HFF-Myc (cell line): ENCODE measurements at places on chromosomes 5 and 9.

DNA sequence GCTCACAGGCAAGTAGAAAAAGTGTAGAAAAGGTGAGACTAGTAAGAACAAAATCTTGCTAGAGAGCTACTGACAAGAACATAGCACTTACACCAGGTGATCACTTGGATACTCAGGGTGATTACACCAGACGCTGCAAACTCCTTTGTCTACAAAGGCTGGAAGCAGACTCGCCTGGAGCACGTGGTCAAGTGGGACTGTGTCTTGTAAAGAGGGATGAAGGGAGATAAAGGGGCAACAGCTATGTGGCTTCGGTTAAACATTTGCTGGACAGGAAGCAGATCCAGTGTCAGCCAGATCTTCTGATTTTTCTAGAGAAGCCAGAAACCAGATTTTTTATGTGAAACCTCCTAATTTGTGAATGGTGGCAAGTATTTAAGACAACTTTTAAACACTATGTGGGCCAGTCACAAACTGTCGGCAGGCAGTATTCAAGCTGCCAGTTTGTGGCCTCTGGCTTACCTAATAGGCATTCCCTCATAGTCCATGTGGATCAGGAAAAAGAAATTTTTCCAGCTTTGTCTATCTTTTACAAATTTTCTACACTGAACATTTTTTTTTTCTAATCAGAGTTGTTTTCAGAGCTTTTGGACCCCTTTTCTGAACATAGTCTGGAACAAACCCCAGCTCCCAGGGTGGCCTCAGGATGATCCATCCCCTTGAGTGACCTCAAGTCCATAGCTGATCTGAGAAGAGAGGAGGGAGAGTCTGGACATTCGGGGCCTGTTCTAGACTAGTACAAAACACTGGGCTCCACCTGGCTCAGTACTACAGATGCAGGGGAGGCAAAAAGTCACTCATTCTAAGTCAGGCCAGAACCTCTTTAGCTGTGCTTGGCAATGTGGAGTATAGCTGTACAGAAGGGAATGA, 262.9 kb downstream of the ARRDC3 start:
- DNase-seq, result no peak

DNA sequence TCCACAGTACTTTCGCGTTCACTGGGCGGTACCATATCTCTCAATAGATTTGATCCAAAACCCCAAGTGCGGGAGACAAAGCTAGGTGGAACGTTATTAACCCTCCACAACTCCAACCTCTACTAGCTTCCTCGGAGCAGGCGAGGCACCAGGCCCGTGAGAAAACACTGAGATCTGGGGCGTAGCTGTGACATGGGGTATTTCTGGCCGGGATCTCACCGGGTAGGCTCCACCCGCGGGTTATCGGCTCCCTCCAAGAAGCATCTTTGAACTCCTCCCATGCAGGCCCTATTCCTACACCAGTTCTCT, 350 bp upstream of the SLC25A46 start:
- no peak for DNase-seq

DNA sequence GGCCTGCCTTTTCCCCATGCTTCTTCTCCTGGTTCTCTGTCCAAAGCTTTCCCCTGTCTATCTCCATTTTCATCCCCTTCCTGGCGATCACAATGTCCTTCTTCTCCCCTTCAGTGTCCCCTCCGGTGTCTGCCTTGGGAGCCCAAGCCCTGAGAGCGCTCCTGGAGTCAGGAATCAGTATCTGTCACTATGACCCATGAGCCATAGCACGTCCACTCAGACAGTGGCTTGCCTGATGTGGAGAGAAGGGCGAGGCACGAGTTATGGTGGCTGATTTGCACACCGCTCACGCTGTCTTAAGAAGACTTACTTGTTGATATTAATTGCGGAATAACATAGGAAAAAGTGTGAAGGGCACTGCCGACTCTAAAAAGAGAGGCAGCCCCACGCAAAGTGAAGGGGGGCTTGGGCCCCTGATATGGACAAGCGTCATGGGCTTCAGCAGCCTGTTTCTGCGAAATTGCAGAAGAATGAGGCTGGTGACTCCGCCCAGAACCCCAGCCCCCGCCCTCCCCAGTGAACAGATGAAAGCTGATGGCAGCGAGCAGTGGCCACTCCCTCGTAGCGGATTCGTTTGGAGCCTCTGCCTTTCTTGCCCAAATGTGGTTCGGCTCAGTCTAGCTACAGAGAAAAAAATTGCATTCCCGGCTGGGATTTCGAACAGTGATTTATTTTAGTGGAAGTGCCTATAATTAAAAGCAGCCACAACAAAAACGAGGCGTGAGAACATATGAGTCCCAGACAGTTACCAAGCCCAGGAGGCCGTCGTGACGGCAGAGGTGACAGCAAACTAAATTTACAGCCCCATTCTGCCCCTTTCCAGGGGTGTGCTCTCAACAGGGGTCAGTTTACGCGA, 149.8 kb downstream of the ICE1 start:
- no peak for DNase-seq

DNA sequence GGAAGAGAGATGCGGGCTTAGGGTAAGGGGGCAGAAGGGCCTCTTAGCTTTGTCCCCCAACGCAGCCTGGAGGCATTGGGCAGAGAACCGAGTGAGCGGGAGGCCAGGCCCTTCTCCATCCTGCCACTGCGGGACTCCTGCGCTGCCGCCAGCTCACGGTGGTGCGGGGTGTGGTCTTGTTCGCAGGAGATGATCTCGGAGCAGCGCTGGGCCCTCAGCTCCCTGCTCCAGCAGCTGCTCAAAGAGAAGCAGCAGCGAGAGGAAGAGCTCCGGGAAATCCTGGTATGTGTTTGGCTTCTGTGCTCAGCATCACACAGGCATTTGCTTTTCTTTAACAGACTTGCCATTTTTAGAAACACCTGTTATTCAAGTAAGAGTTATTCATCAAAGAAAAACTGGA, 41.3 kb downstream of the LRSAM1 start:
- no peak for DNase-seq

DNA sequence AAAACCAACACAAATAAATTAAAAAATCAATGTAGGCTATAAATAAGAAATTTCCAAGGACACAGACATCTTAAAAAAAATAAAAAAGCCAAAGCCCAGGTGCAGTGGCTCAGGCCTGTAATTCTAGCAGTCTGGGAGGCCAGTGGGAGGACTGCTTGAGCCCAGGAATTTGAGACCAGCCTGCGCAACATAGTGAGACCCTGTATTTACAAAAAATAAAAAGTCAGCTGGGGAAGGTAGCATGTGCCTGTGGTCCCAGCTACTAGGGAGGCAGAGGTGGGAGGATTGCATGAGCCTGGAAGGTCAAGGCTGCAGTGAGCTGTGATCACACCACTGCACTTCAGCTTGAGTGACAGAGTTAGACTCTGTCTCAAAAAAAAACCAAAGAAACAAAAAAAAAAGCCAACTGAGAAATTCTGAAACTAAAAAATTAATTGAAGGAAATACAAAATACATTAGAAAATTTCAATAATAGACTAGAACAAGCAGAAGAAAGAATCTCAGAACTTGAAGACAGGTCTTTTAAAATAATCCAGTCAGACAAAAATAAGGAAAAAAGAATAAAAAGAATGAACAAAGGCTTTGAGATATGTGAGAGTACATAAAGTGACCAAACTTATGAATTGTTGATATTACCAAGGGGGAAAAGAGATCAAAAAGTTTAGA, 149.5 kb upstream of the PANK3 start:
- no peak for DNase-seq

- no peak for DNase-seq
Measured at GRCh38 chr5:39696672-39697398, 272.1 kb upstream of the DAB2 start.

- no peak for DNase-seq
Measured at GRCh38 chr9:120308495-120308894, 271.5 kb downstream of the CDK5RAP2 start.

- DNase-seq, result no peak
Measured at GRCh38 chr5:148995791-148996190, 67.1 kb downstream of the SH3TC2 start.

DNA sequence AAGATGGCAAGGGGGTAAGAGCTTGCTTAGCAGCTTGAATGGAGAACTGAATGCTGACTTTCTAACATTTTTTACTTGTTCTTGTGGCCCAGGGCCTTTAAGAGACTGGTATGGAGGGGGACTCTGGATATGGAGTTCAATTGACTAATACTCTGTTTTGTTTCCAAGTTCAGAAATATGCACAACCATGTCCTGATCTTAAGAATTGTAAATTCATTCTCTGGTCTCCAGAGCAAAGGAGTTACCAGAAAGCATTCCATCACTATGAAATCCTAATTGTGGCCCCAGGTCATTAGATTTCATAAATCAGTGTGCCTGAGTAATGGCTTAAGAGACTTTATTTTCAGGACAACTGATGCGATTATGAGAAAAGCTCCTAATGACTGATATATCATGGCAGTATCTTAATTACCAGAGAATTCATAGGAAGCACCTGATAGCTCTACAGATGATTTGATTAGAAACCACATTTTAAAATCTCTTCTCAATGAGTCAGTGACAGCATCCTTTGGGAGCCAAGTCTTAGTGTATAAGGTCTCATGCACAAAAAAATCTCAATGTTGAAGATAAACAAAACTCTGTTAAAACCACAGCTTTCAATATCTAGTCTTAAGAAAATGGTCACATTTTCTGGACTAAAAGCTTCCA, 613.6 kb upstream of the KLF4 start:
- no peak for DNase-seq

- DNase-seq, result no peak
Measured at GRCh38 chr9:35675732-35676392, 2.1 kb downstream of the CA9 start.

GRCh38 chr5:167819406-167819805, 472.0 kb upstream of the WWC1 start:
- DNase-seq, result no peak

DNA sequence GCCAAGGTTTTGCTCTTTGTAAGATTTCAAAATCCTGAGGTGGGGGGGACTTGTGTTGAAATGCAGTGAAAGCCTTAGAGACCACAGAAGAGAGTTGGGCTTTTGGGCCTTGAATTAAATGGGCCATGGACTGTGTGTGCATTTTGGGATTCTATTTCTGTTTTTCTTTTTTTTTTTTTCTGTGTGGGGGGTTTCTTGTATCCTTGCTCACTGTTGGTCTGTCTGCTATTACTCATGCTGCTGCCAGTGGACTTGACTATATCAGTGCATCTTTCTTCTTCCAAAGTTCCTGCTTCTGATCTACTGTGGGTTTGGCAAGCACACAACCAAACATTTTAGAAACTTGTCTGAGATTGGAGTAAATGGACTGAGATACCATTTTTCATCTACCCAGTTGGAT, 344.9 kb downstream of the ARL15 start:
- DNase-seq, result no peak

GRCh38 chr5:133460172-133460758, 152.1 kb downstream of the FSTL4 start:
- DNase-seq, result no peak

DNA sequence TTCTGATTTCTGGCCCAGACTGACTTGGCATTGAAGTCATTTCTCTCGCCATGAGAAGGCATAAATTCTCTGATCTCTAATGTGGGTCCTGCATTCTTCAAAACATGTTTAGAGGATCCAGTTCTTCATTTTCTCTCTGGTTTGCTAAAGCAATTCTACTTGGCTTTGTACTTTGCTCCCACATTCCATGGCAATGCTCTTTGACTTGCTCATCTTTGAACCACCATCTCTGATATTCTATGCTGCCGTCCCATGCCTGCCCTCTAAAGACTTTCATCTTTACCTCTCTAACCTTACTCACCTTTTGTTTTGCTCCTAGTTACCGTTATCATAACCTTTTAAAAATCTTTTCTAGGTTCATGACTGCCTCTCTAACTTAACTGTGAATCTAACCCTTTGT, 366.9 kb downstream of the KIF4B start:
- DNase-seq, result no peak

- DNase-seq, result no peak
Measured at GRCh38 chr5:72459089-72459661, 48.0 kb downstream of the ZNF366 start.

GRCh38 chr9:33651125-33651524, 127.1 kb downstream of the ANKRD18B start:
- DNase-seq, result no peak

DNA sequence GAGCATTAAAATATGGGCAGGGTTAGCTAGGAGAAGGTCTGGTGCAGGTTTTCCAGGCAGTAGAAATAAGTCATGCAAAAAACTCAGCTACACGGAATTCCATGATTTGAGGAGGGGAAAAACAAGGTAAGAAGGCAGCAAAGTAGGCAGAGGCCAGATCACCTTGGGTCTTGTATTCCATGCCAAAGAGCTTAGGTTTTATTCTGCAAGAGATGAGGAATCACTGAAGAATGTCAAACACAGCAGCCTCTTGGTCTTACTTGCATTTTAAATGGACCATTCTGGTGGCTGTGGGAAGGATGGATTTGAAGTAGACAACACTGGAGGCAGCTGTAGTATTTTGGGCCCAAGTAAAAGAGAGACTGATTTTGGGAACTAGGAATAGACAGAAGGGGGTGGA, 8.6 kb downstream of the TRPM3 start:
- DNase-seq, result no peak

DNA sequence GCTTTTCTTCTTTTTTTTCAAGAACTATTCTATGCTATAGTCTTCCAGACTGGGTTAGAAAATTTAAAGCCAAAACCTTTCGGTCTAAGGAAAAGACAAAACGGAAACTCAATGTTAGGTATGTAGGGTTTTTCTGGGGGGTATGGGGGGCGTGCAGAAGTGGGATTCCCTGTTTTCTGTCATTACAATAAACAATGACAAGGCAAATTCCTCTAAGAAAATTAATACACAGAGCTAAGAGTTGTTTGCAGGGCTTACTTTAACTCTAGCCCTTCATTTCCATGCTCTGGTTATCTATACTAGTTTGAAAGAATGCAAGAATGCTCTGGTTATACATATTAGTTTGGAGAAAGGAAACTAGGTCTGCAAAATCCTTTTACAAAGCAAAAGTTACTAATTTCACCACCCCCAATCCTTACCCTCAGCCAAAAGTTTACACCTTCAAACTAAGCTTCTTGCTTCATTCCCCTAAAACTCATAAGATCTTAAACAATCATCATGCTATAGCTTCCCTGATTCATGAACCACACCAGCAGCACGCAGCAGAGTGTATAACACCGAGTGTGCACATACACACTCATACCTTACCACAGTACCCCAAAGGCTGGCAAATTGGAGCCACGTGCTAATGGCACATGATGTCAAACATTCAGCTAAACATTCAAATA, 89.1 kb upstream of the NR5A1 start:
- DNase-seq, result no peak

DNA sequence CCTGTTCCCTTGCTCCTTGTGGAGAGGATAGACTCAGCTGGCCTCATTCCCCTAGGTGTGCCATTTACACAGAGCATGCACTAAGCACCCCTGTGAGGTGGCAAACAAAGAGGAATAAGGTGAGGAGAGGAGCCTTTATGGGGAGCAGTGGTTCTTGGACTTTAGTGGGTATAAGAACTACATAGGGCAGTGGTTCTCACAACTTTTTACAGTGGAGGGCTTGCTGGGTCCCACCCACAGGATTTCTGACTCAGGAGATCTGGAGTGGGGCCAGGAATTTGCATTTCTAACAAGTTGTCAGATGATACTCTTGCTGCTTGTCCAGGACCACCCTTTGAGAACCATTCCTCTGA, 42.0 kb downstream of the CSF1R start:
- peak; percentile 45 for DNase-seq

DNA sequence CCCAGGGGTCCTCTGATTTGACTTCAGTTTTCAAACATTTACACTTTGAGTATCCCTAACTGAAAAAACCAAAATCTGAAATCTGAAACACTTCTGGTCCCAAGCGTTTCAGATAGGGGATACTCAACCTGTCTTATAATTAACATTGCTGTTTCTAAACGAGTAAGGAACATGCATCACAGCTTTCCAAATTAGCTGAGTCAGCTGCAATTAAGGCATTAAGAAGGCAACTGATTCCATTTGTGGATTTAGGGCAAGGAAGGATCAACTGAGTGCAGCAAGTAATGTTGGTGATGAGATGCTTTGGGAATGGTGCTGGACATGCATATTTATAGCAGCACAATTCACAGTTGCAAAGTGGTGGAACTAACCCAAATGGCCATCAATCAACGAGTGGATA, 168.6 kb downstream of the ACER2 start:
- DNase-seq, result no peak
